ENCODE measurements at places on chromosomes 12 and 14.
A peak's percentile ranks its signal among the peaks of the same experiment; 100 is the strongest.

- peak; percentile 65 for DNase-seq
These were observed 38.7 kb upstream of the CRY1 start for GRCh38 chr12:107131832-107132616.

DNA sequence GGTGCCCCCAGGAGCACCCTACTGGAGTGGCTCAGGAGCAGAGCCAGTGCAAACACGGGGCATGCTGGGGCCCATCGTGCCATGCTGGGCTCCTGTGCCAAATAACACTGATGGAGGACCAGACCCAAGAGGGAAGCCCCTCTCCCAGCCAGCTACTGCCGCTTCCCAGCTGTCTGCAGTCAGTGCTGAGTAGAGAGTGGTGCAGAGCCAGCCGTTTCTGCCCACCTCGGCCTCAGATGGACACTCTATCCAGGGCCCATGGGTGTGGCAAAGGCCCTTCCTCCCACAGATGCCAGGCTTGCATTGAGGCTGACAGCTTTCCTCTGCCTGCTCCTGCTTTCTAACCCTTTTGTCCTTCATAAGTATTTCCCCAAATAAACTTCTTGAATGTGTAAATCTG, 13.2 kb downstream of the CLBA1 start:
- DNase-seq, result no peak

GRCh38 chr12:6788972-6789924, at the start of gene CD4:
Gene CD4 (plus strand): TSS chr12:6789528. CDS start chr12:6800139, 10,611 bp downstream.
- DNase-seq, result no peak

- DNase-seq, result no peak
These were observed 13.4 kb downstream of the VDR start for GRCh38 chr12:47891356-47891755.

DNA sequence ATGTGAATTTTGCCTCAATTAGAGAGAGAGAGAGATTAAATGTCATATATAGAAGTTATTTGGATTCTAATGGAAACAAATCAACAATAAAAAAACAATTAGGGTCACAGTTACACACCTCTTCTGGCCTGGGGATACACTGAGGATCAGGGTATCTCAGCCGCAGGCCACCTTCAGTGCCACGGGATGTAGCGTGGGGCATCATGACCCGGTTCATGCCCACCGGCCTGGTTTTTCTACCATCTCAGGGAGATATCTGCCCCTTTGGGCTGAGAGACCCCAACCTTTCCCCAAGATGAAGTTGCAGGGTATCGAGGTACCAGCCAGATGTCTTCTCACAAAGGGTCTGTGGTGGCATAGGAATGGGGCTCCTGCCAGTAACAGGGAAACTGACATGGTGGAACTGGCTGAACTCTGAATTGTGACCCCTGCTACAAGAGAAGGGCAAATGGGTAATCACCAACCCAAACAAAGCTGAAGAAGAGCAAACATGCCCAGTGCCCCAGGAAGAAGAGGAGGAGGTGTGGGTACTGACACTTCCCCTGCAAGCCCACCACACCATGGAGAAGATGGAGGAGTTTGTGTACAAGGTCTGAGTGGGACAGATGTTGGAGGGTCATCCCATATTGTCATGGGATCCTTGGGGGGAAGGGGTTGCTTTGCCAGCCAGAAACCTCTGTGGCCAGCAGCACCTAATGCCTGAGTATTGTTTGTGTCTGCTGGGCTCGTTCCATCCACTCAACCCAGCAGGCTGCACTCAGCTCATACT, 19.5 kb downstream of the SERPINA3 start:
- no peak for DNase-seq

- DNase-seq, result no peak
These were observed 62.3 kb upstream of the EGLN3 start for GRCh38 chr14:34012978-34013720.

GRCh38 chr12:88179436-88180014, 37.4 kb downstream of the TMTC3 start:
- no peak for DNase-seq

- DNase-seq, result no peak
These were observed 76.1 kb downstream of the ALG10B start for GRCh38 chr12:38392554-38393144.

DNA sequence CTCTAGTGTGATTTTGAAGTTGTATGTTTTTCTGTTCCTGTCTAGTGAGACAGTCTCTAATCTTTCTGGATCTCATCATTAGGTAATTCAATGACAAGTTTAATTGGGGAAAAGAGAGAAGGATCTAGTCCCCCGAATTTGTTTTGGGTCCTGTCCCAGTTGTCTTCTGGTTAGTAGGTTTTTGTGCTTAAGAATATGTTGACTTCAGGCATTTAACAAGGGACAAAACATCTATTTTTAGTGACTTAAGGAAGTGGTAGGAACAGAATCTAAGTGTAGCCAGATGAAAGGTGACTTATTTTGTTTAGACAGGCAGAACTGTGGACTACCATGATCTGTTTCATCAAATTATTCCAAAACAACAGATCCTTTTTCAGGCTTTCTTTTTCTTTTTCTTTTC, 2.2 kb downstream of the GPATCH2L start:
- no peak for DNase-seq

All from fibroblast of skin of abdomen (primary cell).